ENCODE measurements at places on chromosomes 1 and 21.
A peak's percentile ranks its signal among the peaks of the same experiment; 100 is the strongest.

- no peak for DNase-seq
Measured at GRCh38 chr1:168057355-168057754, 79.4 kb downstream of the GPR161 start.

- no peak for DNase-seq
Measured at GRCh38 chr1:214402613-214403083, 121.7 kb downstream of the SMYD2 start.

GRCh38 chr1:96634883-96635282 lies 86.7 kb upstream of the PTBP2 start:
- no peak for DNase-seq

GRCh38 chr1:232557502-232558191 lies 72.3 kb downstream of the SIPA1L2 start:
- no peak for DNase-seq

- no peak for DNase-seq
Measured at GRCh38 chr1:172926070-172926469, 124.7 kb downstream of the TNFSF18 start.

- peak; percentile 86 for DNase-seq
Measured at GRCh38 chr21:38319781-38320180, 63.0 kb downstream of the KCNJ15 start.

GRCh38 chr1:156481527-156481926 lies 19.0 kb downstream of the MEF2D start:
- no peak for DNase-seq

DNA sequence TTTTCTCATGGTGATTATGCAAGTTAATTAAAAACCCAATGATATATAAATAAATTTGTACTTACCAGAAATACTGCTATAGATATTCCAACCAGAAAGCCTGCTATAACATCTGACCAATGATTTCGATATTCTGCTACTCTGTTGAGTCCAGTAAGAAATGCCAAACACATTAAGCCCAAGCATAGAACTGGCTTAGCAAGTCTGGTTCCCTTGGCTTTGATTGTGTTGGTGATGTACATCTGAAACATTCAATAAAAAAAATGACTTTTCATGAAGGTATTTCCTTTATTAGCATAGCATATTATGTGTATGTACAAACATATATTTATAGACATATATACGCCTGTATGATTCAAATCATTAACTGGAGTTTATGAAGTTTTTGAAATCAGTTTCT lies 82.8 kb downstream of the PLPPR5 start:
- DNase-seq, result peak; percentile 44

DNA sequence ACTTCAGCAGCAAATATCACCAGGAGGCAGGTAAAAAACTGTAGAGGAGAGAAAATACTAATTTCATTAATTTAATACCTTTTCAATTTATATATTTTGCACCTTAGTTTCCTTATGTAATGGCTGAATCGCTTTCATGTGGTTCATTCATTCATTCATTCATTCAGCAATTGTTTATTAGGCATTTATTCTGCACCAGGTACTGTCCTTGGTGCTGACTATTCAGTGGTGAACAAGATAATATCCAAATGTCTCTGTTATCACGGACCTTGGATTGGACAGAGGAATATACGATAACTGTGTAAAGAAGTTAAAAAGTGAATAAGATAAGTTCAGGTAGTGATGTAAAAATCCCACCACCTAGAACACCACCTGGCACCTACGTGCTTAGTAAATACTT lies 28.8 kb downstream of the TSPAN2 start:
- no peak for DNase-seq

- DNase-seq, result no peak
Measured at GRCh38 chr21:22191581-22191980, 1193.4 kb downstream of the NCAM2 start.

DNA sequence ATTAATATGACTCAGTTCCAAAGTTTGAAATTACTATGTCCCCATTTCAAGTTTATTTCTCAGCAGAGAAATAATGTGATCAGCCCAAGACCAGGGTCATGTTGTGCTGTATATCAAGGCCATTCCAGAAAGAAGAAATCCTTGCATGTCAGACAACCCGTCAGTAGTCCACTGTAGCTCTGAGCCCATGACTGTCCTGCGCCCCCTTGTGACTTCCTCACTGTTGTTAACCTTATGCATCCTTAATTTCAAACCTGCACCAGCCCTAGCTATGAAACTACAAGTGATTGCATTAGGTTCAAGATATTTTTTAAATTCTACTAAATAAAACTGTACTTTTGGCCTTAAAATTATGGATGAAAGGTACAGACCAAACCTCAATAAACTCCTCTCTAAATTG lies 133.0 kb downstream of the LRRC7 start:
- DNase-seq, result peak; percentile 31

DNA sequence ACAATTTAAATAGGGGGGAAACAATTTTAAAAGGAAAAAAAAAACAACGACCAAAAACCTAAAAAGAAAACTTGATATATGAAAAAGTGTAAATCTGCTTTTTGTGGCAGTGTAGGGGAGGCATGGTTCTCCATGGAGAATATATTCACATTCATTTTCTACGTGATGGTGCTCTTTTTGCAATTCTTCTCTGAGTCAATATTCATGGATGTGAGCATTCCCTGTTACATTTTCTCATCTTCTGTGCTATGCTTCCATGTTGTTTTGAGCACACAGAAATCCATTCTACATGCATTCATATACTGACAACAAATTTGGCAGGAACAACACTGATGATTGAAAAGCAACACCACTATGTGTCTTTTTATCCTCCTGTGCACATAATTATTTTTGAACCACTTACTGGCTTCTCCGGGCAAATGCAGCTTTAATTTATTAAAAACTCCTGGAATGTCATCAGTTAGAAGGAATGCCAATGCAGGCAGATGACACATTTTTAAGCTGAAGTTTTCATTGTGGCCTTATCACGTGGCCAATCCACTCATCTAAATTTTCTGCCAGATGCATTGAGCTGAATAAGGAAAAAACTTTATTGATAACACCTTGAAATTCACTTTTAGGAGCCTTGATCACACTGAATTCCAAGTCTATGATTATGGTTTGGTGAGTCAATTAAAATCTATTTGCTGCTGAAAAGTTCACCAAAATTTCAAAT lies 590.6 kb downstream of the NUF2 start:
- peak; percentile 84 for DNase-seq

DNA sequence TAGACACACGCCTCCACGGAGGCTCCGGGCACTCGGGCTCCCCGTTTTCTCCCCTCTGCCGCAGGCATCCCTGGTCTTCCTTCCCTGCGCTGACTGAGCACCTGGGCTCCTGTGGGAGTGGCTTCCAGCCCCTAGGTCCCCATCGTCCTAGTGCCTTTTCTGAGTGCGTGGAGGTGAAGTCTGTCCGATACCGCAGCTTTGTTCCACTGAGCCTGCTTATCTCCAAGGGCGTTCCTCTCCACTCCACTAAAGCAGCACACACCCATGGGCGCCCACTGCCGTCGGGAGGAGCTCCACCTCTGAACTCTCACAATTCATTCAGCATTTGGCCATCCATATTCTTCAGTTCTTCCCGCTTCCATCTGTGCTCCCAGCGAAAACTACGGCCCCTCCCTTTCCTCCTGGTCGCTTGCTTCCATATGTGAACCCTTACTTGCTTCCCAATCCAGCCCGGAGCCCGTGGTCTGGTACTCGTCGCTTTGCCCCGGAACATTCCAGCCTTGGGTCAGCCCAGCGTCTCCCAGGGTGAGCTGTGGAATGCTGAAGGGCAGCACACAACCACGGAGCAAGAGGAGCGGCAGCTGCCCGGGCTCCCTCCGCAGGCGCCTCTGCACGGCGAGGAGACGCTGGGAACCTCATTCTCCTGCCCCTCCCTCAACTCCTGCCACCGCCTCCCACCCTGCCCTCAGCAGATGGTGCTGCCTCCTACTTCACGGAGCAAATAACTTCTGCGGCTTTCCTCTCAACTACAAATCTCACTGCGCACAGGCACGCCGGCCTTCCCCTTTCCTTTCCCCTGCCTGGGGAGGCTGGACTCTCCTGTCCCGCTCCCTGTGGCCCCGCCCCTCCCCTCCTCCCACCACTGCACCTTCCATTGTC lies 27.5 kb downstream of the ATP8B2 start:
- peak; percentile 31 for DNase-seq

GRCh38 chr1:92749024-92749634 lies 35.8 kb downstream of the EVI5 start:
- DNase-seq, result peak; percentile 59

DNA sequence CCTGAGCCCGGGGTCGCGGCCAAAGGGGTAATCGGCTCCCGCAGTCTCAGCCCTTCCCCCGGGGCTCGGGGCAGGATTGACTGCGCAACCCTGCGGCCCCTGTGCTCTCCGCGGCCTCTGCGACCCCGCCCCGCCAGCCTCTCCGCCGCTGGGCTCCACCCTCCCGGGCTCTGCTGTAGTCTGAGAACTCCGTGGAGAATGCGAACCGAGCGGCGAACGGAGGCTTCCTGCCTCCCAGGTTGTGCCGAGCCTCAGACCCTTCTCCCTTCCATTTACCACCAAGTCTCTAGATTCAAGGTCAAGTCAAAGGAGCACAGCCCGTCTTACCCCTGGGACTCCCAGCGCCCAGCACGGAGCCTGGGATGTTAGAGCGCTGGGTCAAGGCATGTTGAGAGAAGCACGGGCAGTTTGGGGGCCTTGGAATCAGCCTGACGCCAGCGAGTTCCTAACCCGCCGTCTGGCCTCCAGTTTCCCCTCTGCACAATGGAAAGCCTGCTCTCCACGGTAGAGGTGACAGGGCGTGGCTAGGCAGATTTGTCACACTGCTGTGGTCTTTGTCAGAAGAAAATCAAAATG lies 3.0 kb downstream of the ATP2B4 start:
- peak; percentile 53 for DNase-seq

DNA sequence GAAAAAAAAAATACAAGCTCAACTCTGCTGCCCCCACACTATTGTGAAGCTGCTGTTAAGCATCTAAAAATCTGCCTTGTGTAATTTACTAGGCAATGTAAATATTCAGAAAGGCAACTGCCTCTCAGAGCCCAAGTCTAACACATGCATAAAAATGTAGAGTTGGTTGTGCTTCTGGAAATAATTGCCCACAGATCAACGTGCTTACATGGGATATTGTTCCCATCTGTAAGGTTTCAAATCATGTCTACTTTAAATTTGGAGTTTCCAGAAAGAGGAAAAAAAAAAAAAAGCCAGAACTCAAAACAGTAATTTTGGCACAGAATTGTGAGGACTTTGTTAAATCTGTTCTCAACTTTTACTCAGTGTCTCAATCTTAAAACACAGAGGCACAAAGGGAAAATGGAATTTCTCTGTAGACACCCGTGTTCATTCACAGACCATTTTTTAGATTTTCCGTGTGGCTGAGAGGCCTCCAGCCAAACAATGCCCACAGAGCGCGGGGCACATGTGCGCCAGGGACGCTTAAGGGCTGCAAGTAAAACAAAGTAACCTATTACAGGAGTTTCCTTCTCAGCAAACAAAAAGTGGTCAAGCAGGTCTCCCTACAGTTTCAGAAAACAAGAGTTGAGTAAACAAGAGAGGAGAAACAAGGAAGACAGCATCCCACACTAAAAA lies 115.5 kb downstream of the RERE start:
- no peak for DNase-seq

DNA sequence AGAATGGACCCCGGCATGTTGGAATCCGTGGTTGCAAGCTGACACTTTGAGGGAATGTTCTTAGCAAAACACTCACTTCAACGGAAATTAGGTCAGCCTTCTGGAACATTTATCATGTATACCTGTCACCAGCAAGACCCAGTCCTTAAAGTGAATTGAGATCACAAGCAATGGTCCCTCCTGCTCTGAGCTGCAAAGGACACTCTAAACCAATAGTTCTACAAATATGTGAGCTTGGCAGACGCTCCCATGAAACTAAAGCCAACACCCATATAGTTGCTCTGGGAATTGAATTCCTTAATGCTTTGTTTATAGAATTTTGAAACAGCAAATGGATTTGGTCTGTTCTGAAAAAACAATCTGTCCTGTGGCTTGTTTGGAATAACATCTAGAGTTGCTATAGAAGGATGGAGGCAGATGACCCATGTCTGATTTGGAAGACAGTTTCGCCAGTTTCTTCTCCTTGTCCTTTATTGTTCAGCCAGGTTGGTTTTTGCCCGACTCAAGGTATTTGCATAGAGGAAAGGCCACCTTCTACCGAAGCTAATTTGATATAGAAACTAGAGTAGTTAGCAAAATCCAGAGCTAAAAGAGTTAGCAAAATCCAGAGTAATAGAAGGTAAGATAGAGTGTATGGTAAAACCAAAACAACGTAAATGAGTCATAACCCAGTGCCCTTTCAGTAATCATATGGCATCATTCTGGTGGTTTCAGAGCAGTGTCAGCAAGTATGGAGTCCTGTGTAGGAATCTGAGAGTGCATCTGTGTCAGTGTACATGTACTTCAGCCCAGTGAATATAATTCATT lies 236.2 kb downstream of the NFIA start:
- peak; percentile 63 for DNase-seq

- DNase-seq, result peak; percentile 3
Measured at GRCh38 chr1:58094221-58094620, 452.3 kb downstream of the OMA1 start.

DNA sequence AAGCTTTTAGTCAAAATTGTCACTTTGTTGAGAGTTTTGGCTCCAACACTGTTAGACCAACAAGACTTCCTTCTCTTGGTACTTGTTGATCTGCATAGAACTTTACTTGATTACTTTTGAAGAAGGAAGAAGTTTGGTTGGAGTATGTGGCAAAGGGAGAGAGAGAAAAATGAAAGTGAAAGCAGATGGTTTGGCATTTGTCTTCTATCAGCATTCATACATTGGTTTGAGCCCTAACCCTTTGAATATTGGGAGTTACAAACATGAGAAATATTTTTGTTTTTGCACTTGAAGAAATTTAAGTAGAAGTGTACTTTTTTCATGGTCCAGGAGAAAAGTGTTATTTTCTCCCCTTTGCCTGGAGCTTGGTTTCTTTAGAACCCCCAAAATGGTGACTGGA lies 169.8 kb downstream of the ADGRL4 start:
- no peak for DNase-seq

- peak; percentile 44 for DNase-seq
Measured at GRCh38 chr1:233844692-233845091, 59.8 kb upstream of the SLC35F3 start.

- no peak for DNase-seq
Measured at GRCh38 chr1:246152986-246153431, 354.1 kb downstream of the SMYD3 start.

DNA sequence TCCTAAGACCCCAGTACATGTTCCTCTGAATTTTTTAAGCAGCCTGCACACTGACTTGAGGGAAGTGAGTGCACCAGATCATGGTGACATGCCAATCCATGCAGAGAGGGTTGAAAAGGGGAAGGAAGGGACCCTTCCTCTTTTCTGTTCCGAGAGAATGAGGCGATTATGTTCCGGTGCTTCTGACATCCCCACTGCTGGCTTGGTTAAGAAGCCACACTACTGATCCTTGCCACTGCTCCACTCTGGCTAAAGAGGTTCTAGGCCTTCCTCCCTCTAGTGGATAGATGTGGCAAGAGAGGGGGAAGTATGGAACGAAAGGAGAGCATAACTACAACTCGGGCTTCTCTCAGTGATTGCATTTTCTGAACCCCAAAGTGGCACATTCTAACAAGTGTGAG lies 1.8 kb upstream of the CYB5R1 start:
- peak; percentile 55 for DNase-seq

DNA sequence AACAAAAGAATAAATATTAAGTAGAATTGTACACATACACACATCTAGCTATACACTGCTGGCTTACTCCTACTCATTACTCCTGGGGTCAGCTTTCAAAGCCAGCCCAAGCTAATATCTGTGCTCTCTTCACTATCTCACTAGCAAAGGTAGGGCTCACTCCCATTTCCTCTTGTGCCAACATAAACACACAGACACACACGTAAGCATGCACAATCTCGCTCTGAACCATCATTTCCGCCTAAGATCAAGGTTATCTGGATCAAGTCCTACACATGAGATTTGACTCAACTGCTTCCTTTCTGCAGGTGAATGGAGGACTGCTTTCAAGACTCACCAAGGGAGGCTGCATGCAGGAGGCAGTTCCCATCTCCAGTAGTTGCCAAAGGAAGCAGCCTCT lies 28.8 kb upstream of the MTMR11 start:
- DNase-seq, result no peak

All from fibroblast of skin of abdomen (primary cell).